ENCODE measurements at places on chromosomes 2 and 18.

DNA sequence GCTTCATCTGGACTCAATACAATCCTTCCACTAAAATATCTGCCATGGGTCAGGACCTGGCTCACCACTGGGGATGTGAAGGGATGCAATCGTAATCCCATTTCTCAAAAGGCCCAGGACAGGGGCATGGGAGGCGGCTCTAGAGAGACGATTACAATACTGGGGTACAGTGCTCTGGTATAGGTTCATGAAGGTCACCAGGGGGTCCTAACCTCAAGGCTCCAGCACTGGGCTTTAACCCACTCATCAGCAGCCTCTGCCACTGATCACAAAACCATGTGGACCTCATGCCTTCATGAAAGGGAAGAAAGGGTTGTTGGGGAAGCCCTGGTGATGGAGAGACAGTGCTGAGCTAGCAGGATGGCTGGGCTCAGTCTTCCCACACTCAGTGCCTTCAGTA, 48.8 kb downstream of the ADD2 start:
- DNase-seq, result no peak

GRCh38 chr18:23238651-23239349, 103.5 kb downstream of the CABLES1 start:
- DNase-seq, result no peak

DNA sequence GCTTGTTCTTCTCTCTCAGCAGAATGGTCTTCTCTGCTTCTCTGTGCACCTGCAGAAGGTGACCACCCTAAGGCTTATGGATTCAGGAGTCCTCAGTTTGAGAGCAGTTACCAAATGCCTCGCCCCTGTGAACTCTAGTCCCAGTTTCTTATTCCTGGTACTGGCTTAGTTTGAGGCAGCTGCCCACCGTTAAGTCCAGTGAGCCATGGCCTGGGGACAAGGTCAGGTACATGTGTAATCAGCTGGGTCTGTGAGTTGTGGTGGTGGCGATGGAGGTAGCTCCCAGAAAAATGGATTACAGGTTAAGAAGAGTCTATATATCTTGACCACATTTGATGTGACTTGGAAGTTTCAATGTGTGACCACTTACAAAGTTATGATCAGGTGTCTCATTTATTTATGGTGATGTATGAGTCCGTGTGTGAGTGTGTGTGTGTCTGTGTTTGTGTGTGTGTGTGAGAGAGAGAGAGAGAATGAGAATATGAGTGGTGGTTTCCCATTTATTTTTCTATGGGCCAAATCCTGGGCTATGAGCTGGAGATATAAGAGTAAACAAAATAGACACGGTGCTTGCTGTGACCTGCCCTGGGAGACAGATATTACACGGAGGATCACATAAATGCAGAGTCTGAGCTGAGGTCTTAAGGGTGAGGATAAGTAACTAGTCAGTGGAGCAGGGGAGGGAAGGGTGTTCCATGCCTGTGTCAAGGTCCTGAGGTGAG, 13.0 kb upstream of the IL1RN start:
- no peak for DNase-seq

DNA sequence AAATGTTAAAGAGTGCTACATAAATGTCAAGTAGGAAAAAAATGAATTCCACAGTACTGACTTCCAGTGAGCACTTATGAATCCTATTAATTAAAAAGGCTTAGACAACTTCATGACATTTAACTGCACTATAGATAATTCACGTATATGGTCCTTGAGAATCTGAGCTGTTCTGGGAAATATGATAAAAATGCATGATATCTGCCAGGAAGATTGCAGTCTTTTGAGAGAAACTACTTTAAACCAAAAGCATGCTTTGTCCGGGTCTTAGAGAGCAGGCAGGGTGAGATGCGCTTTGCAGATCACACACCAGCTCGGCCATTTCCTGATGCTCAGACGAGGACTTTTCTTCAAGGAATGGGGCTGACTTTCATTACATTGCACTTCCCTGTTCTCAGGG, 42.6 kb downstream of the CMPK2 start:
- DNase-seq, result no peak
